ENCODE measurements at places on chromosomes 4 and X.
A peak's percentile ranks its signal among the peaks of the same experiment; 100 is the strongest.

DNA sequence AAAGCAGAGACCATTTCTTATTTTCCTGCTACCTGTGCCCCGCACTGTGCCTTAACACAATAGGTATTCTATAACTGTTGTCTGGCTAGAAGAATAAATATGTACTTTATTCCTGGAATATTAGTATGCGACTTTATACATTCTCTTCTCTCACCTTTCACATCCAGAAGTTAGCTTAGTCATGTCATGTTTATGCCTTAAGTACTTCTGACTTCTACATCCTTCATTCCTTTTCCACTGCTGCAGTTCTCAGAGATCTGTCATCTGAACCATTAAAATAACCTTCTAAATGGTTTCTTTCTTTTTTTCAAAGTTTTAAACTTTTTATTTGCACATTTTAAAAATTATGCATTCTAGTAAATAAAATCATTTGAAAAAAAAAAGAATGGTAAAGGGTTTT is 34.4 kb downstream of the KIF4A start:
- DNase-seq = no peak

- no peak for DNase-seq
Measured at GRCh38 chr4:185468999-185469398, 2.5 kb downstream of the CCDC110 start.

GRCh38 chr4:42646999-42647541 is 9.8 kb downstream of the ATP8A1 start:
- no peak for DNase-seq

GRCh38 chrX:12412561-12412960 is 274.3 kb downstream of the FRMPD4 start:
- DNase-seq = no peak

DNA sequence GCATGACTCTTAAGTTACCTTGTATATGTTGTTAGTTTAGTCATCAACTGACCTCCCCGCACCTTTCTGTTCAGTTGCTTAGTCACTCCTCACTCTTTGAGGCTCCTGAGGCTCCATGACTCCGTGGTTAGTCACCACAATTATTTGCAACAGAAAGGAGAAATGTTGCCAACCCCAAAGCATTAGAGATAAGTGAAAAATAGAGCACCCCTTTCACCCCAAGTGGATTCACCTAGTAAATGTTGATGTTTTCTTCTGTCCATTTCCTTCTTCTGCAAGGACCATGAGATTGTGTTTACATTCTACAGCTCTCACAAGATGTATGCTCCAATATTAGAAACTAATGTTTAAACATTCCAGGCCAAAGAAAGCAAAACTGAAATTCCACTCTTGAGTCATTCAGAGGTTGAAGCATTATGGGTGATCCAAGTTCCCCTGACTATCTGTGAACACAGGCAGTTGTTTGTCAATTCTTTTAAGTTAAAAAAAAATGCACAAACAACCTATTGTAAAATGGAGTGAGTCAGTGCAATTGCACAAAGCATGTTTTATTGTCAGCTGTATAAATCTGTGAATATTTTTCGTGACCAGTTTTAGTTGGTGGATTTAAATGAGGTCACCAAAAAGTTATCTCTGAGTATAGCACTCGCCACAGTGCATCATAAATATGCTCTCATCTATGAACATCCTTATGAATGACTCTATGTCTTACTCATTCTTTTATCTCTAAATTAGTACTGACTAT is 552.4 kb upstream of the MAGEB2 start:
- DNase-seq = no peak

DNA sequence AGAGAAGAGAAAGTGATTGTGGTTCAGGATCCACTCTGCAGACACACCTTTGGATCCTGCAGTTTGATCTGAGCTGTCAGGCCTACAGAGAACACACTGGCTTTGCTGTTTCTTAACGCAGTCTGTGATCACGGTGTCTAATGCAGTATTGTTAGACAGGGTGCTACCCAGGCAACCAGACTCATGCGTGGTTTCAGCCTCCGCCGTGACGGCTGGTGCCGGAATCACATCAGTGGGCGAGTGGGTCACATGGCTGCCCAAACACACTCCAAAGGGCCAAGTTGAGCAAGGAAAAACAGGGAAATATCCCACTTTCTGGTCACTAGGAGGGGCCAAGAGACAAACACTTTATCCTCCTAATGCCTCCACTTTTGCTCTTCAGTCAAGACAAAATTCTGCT is 27.5 kb downstream of the CCDC149 start:
- DNase-seq = no peak

DNA sequence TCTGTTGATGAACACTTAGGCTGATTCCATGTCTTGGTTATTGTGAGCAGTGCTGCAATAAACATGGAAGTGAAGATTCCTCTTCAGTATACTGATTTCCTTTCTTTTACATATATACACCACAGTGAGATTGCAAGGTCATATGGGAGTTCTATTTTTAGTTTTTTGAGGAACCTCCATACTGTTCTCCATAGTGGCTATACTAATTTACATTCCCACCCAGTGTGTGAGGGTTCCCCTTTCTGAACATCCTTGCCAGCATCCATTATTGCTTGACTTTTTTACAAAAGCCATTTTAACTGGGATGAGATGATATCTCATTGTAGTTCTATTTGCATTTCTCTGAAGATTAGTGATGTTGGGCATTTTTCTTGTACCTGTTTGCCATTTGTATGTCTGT is 80.5 kb upstream of the GALNT7 start:
- DNase-seq = no peak

DNA sequence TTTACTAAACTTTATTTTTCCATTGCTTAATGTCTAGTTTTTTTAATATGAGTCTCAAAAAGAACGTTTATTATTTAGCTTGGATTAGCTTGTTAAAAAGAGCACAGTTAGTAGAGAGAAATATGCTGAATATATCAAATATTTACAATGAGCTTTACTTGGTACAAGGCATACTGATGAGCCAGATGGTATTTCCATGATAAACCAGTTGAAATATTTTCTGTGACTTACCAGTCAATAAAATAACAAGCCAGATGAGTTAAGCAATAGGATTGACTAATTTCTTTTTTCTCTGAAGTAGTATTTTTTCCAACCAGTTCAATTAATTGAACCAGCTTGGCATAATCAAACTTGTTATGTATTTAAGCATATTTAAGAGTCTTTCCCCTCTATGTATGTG is 134.1 kb downstream of the KLHL34 start:
- DNase-seq = no peak

DNA sequence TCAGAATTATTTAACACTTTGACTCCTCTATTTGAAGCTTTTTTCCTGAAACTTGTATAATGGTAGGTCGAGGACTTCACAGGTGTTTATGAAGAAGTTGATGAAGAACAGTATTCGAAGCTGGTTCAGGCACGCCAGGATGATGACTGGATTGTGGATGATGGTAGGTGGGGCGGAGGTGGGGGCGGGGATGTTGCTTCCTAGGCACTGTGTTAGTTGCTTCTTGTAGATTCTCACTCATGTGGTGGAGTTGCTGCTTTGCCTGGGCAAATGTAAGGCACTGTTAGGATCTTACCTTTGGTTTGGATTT is 9.4 kb downstream of the POLA1 start:
- DNase-seq = no peak

- no peak for DNase-seq
Measured at GRCh38 chr4:4606321-4606720, 64.5 kb upstream of the STX18 start.

- peak; percentile 20 for DNase-seq
Measured at GRCh38 chrX:107826238-107827029, 768 bp downstream of the MID2 start.

DNA sequence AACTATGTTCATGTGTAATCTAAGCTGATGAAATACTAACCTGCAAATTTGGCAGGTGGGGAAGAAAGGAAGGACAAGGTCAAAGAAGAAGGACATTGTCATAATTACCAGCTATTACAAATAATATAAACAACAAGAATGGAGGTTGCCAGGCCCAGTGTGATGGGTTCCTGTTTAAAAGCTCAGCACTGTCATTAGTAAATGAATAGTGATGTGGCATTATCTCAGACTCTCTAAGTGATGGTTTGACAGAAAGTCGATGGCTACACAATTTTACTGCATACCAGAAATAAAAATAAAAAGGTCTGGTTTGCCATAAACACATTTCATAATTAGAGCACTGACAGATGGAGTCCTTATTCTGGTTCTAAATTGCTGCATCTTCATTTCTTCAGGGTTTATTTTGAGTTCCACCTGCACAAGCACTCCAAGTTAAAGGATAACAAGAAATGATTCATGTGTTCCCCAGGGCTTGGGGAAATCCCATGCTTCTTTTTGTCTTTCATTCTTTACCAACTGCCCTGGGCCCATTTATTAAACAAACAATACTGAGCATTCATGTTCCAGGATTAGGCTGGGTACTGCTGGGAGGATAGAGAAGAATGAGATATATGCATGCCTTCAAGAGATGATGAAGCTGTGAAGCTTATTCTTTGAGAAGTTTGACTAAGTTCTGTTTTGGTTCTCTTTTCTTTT is 367.8 kb upstream of the RASGEF1B start:
- no peak for DNase-seq

- no peak for DNase-seq
Measured at GRCh38 chr4:19259920-19260319, 991.8 kb upstream of the SLIT2 start.

- no peak for DNase-seq
Measured at GRCh38 chr4:187849556-187850225, 145.9 kb upstream of the ZFP42 start.

DNA sequence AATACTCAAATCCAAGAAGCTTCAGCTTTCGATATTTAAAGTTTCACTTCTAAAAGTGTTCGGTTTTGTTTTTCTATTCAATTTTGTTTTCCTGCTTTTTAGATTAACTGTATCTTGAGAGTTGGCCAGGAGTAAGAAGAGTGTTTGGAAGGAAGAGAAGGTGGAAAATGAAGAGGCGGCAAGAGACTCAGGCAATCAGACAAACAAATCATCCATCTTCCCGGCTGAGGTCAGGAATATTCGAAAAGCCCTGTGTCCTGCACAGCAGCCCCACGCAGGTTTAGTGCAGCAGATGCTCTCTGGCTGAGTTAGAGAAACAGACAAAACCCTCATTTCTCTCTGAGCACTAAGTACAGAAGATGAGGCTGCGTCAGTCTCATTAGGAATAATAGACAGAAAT is 330.3 kb upstream of the NOCT start:
- no peak for DNase-seq

DNA sequence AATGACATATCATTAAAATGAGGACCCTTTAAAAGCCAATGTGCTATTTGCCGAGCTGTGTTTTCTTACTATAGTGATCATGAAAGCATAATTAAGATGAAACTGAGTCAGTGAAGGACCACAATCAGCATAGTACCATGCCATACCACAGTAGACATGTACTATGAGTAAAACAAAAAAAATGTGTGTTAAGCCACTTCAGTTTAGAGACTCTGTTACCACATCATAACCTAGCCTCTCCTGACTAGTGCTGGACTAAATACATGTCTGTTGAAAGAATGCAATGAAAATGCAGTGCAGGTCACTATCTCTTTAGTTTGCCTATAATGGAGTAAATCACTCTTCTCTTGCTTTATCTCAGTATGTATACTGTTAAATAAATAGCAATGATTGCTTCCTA is 12.3 kb upstream of the DDX53 start:
- DNase-seq = no peak
